IPS DF 19.7 (cell line): ENCODE measurements at places on chromosomes 13 and 19.

- no peak for DNase-seq
Observed at GRCh38 chr19:46616631-46617322, 8.1 kb downstream of the PTGIR start.

- DNase-seq: no peak
Observed at GRCh38 chr13:29767006-29767405, 83.4 kb downstream of the UBL3 start.

DNA sequence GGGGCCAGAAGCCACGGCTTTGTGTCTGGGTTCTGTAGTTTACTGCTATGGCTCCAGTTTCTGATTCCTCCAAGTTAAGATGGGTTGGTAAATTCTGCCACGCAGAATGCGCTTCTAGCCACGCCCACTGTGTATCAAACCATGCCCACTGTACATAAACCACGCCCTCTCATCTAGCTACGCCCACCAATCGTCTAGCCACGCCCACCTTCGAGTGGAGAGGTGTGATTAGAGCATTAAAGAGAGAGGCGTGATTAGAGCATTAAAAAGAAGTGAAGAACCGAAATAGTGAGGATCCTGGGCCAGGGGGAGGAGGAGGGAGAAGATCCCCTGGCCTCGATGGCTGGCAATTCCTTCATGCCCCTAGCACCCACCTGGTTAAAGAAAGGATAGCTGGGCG is 43.7 kb upstream of the ADGRE5 start:
- no peak for DNase-seq

GRCh38 chr19:38496603-38497487 is 63.4 kb downstream of the RYR1 start:
- DNase-seq: no peak

- DNase-seq: no peak
Observed at GRCh38 chr13:51832471-51833152, 12.4 kb downstream of the TMEM272 start.

GRCh38 chr19:10159610-10160009 is 35.1 kb downstream of the DNMT1 start:
- no peak for DNase-seq

DNA sequence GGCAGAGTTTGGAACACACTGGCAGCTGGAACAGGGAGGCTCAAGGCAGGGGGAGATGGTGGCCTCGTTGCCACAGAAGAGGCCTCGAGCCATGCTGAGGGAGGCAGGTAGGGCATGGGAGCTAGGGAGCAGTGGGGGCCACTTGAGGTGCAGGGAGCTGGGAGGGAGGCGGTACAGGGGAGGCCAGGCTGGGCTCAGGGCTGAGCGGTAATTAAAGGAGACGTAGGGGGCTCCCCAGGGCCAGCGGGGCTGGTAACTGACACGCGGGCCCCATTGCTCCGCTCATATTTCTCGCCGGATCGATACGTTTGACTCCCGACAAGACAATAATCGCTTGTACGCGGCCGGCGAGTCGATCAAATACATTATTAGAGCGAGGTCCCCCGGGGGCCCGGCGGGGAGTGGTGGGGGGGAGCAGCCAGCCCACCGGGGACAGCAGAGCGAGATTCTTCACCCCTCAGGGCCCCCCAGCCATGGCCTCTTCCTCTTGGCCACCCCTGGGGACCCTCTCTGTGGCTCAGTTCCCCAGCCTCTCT is 2.4 kb upstream of the POU2F2 start:
- DNase-seq: no peak

- no peak for DNase-seq
Observed at GRCh38 chr19:2394054-2394441, 33.3 kb downstream of the TIMM13 start.

GRCh38 chr13:91155512-91156114 is 191.9 kb upstream of the MIR17HG start:
- no peak for DNase-seq

GRCh38 chr13:52009946-52010345 is 1.3 kb downstream of the ATP7B start:
- no peak for DNase-seq

DNA sequence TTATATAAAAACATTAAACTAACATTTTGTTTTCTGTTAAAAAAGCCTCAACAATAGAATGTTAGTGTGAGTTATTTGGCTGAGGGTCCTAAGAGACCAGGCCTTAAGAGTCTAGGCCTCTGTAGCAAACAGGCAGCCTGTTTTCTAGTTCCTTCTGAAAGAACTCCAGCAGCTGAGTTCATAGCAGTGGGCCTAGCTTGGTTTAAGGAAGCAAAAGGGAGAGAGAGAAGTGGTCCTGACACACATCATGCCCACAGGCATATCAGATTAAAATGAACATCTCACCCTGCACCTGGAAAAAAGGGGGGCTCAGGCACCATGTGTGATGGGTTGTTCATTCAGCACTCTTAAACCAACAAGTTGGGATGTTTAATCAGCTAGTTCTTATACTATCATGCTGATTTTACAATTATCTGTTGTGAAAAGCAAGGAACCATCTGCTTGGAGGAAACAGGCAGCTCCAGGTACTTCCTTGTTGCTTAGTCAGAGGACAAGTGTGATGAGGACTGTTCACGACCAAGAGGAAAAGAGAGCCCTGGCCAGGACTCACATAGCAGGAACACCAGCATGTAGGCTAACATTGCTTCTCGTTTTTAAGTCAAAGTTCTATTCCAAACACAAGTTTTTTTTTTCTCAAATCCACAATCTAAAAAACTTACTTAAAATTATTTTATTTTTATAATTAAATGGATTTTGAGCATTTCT is 81.3 kb upstream of the FRY start:
- no peak for DNase-seq

DNA sequence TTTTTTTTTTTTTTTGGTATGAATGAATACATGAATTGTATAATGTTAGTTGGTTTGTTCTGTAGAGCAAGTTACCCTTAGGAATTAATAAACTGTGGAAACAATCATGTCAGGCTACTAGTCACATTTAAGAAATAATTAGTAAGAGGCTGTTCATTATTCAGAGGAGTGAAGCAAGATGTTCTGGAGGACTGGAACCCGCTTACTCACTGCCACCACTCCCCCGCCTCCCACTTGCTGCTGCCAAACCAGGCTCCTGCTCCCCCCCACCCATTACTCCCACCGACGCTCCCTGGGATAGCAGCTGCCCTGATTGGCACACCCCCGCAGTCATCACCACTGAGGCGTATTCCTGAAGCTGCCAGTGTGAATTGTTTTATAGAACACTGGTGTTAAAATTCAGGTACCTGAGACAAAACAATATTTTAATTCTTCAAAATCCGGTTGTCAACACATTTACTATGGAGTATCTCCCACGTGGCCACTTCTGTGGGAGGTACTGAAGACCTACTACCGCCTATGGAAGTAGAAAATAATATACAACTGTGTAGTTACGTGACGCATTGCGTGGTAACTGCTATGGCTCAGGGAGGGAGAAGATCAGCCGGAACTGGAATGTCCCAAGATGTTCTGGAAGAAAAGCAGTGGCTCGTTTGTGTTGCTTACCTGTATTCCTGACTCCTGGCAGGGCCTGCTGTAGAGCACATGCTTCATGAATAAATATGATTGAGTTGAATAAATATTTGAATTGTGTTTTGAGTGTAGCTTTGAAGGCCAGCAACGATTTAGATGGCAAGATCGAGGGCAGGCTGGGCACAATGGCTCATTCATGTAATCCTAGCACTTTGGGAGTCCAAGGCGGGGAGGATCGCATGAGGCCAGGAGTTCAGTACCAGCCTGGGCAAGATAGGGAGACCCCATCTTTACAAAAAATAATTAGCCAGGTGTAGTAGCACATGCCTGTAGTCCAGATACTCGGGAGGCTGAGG is 1.7 kb downstream of the DPY19L3 start:
- DNase-seq: no peak

- no peak for DNase-seq
Observed at GRCh38 chr13:34044660-34045080, 226.7 kb downstream of the RFC3 start.

GRCh38 chr19:43532571-43532961 is 422 bp upstream of the ZNF575 start:
- DNase-seq: no peak

DNA sequence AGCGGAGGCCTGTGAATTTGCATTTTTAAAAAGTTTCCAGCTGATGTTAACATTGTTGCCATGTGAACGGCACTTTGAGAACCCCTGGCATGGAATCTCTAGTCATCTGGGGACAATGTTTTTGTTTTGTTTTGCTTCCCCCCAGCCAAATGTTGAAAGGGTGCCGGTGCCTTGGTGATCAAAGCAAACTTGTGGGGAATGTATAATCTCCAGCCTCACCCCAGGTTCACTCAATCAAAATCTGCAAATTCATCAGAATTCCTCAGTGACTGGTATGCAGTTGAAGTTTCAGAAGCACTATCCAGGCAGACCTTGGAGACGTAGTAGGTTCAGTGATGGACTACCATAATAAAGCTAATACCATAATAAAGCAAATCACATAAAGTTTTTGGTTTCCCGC is 428.7 kb downstream of the MYO16 start:
- no peak for DNase-seq

GRCh38 chr13:27918918-27919658 is 712 bp upstream of the PDX1 start:
- no peak for DNase-seq

DNA sequence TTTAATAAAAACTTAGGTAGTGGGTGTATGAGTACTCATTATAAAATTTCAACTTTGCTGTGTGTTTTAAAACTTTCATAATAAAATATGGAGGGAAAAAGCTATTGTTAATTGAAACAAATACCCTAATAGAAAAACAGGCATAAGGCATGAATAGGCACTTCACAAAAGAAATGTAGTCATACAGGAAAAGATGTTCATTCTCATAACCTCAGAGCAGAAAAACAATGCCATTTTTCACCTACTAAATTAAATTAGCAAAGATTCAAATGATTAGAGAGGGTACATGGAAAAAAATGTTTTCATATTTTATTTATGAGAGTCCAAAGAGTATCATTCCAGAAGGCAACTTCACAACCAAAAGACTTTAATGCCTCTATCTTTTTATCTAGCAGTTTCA is 20.6 kb upstream of the ELF1 start:
- no peak for DNase-seq

- DNase-seq: no peak
Observed at GRCh38 chr13:113219256-113219940, 10.0 kb downstream of the CUL4A start.

GRCh38 chr19:33405553-33406461 is 32.3 kb downstream of the CEBPG start:
- DNase-seq: no peak

GRCh38 chr13:52371736-52372247 is 34.2 kb downstream of the THSD1 start:
- DNase-seq: no peak

GRCh38 chr13:104017317-104017716 is 951.1 kb upstream of the SLC10A2 start:
- DNase-seq: no peak

GRCh38 chr13:64725492-64725891 is 2504.6 kb downstream of the PCDH9 start:
- no peak for DNase-seq

DNA sequence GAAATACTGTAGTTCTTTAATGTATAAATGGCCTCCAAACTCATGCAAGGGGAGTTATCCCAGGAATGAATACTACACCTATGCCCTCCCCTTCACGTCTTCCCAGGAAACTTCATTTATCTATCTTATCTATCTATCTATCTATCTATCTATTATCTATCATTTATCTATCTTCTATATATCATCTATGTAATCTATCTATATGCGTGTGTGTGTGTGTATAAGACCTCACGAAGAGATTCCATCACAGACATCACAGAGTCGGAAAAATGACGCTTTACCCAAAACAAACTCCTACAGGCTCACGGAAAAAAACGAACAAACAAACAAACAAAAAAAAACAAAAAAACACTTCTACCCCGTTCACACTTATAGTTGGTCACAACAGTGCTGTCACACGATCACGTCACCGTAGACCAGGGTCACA is 486 bp downstream of the ZNF529 start:
- DNase-seq: no peak

GRCh38 chr13:114043421-114044053 is 69.7 kb upstream of the C13orf46 start:
- no peak for DNase-seq

- no peak for DNase-seq
Observed at GRCh38 chr13:105972811-105973590, 562.5 kb downstream of the EFNB2 start.

GRCh38 chr13:75170311-75170710 is 311.7 kb downstream of the TBC1D4 start:
- no peak for DNase-seq

DNA sequence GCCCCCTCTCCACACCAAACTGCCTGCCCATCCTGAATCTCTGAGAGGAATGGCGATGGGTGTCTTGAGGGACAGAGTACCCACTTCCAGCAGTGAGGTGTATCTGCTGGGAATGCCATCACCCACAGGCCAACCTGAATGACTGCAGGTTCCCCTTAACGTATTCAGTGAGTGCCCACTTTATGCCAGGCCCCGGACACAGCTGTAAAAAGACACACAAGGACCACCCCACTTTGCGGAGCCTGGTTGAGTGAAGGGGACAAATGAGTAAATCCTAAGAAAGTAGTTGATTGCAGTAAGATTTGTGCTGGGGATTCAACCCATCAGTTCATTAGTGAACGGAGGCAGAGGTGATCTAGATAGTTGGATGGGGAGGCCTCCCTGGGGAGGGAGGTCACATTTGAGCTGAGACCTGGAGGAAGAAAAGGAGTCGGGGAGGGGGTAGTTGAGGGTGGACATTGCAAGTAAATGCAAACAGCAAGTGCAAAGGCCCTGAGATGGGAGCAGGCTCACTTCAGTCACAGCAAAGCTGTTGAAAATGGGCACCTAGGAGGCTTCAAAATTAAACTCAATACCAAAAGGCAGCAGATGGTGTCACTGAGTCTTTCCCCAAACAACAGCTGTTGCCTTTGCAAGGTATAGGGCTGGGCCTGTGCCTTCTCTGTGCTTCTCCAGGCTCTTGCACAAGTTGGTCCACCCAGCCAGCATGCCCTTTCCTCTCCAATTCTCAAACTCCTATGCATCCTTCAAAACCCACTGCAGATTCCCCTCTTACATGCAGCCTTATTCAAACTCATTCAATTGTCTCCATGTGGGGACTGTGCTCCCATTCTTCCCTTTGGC is 4.3 kb downstream of the GDF15 start:
- DNase-seq: no peak

DNA sequence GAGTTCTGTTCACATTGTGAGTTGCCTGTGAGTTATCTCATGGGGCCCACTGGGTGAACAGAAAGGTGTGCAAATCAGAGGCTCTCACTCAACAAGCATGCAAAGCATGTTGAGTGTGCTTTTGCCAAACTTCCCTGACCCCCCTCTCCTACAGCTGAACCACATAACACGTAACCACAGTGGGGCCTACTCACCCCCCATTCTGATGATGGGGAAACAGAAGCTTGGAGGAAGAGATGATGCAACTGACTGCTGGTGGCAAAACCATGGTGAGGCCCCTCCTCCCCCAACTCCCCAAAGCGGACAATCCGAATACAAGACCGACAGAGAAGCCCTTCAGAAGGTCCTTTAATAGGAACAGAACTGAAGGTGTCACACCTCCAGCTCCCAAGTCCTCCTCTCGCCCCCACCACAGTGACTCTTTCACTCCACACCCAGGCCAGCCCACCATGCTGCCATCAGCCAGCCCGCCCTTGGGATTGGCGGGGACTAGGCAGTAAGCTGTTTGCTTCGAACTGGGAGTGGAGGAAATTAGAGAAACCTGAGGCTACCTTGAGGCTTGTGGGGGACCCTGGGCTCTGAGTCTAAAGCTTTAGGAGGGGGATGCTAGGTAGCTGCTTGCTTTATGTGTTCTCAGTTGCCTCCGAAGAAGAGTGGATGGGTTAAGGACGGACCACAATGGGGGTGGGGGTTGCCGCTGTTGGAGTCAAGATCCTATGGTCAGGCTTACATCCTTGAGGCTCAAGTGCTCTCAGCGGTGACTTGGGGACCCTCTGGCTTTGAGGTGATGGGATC is 3.8 kb downstream of the ZNF784 start:
- DNase-seq: no peak

GRCh38 chr13:34076943-34077703 is 259.2 kb downstream of the RFC3 start:
- no peak for DNase-seq
